Stimulated activated naive CD4-positive, alpha-beta T cell (primary cell): ENCODE measurements at places on chromosomes 2 and 18.
A peak's percentile ranks its signal among the peaks of the same experiment; 100 is the strongest.

DNA sequence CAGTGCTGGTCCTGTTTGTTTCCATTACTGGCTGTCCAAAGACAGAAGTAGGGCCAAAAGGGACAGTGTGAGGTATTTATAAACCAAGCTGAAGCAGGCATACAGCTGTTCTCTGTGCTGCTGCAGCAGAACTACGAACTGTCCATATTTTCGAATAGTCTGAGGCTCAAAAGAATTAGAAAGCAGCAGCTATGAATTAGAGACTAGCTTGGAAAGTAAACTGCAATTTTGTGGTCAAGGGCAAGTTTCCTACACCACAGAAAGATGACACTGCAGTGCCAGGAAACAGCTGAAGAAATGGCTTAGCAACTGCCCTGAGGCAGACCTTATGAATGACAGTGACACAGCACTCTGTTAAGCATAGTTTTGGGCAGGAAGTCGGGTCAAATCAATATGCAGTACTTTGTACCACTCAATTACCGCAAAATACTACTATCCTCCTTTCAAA is 125.3 kb downstream of the TMEM131 start:
- DNase-seq = no peak

GRCh38 chr2:11435036-11435435 is 30.9 kb downstream of the E2F6 start:
- no peak for DNase-seq

DNA sequence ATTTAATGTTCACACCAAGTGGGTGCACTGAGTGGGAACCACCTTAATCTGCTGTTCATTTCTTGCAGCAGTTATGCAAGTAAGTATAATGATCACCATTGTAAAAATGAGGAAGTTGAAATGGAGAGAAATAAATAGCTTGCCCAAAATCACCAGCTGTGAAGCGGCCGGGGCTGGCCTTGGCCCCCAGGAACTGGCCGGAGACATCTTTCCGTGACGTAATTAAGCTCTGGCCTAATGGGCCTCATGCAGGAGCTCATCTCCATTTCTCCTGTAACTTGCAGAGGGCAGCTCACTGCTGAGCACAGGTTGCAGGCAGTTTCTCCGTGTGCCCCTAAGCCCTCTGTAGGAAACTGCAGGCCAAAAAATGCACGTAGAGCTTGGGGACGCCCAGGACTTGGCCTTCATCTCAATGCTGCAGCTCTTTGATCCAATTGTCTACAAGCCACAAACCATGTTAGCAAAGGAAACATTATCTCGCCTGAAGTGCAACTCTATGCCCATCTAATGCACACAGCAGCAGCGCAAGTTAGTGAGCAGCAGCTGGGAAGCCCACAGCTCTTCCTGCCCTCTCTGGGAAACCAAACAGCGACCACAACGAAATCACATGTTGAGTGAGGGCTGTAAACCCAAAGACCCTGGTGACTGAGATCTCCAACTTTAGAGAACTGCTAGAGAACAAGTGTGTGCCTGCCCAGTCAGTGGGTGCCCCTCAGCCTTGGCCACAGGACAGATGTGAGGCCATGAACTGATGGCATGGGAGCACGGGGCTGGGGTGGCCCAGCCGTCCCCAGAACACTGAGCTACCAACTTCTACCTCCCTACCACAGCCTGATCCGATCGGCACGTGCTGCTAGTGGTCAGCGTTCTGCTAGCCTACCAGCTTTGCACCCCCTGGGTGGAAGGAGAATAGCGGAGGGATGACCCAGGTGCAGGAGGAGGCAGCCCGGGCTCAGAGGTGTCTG is 28.8 kb downstream of the APCDD1 start:
- no peak for DNase-seq

DNA sequence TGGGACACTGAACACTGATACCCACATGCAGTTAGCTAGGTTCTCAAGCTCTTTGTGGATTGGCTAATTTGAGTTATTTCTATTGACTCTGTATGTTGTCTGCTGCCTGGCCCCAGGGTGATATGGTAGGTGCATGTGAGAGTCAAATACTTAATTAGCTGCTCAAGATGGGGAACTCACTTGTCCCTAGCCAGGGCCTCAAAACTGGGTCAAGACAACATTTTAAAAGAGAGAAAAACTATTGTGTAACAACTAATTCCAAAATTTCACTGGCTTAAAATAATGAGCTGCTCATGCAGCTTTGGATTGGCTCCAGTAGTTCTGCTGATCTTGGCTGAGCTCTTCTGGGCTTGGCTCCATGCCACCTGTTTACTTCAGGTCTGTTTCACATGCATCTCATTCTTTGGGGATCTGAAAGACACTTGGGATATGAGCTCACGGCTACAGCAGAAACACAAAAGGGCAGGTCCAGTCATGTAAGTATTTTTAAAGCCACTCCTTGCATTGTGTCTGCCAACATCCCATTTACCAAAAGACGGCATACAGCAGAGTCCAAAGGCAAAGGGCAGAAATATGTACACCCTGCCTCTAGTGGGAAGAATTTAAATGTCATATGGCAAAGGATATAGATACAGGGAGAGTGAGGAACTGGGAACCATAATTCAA is 716.8 kb downstream of the SUCLG1 start:
- DNase-seq = no peak

- DNase-seq = no peak
These were observed at the start of gene LOXHD1 for GRCh38 chr18:46657115-46657955. LOXHD1 (minus strand) TSS chr18:46657220; CDS start chr18:46657033, 187 bp downstream.

- DNase-seq = peak; percentile 17
These were observed 133.4 kb downstream of the RTP5 start for GRCh38 chr2:242002944-242003343.

DNA sequence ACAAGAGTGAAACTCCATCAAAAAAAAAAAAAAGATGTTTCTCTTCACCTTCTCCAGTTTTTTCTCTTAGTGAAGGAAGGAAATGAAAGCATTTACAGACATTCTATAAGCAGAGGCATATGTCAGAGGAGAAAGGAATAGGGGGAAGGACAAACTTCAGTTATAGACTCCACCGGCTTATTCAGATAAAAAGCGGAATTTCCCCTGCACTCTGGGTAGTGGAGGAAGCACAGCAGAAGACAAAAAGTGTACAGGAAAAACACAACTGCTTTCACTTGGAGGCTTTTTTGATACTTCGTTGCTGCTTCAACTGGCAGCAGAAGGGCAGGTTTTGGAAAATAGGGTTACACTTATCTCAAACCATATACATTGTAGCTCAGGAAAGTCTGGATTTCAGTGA is 3.2 kb upstream of the MGAT4A start:
- peak; percentile 18 for DNase-seq

DNA sequence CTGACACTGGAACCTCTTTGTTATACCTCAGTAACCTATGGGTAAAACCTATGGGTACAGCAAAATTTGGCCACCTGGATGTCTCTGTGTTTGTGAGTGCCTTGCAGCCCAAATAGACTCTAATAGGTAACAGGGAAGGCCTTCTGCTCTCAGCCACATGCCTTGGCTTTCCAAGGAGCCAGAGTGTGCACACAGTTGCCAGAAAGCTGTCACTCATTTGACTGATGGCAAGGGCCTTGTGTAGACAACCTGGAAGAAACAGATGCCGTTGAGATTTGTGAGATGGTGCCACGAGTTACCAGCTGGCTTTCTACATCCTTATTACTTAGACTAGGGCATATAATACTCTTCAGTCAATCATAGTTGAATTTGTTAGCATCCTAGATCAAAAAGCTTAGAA is 90.1 kb upstream of the RAB12 start:
- DNase-seq = no peak

GRCh38 chr2:11967946-11968465 is 221.6 kb downstream of the LPIN1 start:
- no peak for DNase-seq

DNA sequence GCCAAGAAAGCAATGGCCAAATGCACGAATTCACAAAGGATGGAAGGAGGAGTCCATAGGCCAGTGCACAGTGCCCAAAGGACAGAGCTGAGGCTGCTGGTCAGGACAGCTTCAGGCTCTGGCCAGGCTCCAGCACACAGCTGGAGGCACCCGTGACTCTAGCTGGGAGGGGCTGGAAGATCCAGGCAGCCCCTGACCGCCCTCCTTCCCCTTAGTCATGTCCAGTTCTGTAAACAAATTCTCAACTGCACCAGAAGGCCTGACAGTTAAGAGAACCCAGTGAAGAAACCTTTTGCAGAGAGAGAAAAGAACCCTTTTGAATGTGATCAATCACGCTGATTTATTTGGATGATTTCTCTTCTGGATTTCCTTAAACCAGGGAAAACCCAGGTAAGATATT is 7.7 kb upstream of the YWHAQ start:
- DNase-seq = no peak

DNA sequence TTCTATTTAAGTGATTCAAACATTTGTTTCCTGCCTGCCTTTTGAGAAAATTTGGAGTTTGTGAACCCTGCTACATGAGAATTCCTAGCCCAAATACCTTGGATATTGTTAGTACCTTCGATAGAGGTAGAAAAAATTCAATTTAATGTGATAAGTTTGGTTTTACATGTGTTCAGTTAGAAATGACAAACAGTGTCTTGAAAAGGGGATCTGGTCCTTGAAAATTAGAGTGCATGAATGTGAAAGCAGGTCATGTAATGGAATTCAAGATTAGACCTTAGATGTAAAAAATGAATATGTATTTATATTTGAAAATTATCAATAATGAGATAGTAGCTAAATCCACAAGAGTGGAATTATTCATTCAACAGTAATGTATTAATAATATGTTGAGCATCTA is 70.5 kb downstream of the PIK3C3 start:
- no peak for DNase-seq

DNA sequence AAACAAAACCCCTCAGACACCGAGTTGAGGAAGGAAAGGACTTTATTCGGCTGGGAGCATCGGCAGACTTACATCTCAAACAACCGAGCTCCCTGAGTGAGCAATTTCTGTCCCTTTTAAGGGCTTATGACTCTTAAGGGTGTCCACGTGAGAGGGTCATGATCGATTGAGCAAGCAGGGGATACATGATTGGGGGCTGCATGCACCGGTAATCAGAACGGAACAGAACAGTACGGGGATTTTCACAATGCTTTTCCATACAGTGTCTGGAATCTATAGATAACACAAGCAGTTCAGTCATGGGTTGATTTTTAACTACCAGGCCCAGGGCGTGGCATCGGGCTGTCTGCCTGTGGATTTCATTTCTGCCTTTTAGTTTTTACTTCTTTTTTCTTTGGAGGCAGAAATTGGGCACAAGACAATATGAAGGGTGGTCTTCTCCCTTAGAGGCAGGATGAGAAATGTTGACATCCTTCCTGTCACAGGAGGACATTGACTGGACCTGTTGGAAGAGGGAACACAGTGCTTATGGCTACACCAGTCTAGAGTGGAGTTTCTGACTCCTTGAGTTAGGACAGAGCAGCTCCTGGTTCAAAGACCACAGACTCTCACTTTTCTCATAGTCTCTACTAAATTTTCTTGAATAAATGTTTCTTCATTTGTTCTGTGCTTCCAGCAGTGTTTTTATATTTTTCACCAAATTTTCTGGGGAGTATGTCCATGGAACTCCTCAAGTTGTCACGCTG is 35.8 kb downstream of the SPOPL start:
- no peak for DNase-seq

- no peak for DNase-seq
These were observed 98.0 kb upstream of the BZW1 start for GRCh38 chr2:200713704-200714064.

- no peak for DNase-seq
These were observed 35.6 kb downstream of the HDLBP start for GRCh38 chr2:241279828-241280227.

- DNase-seq = no peak
These were observed 48.2 kb upstream of the TMEM200C start for GRCh38 chr18:5943514-5943913.

GRCh38 chr18:79941473-79942119 is 9.9 kb downstream of the SLC66A2 start:
- no peak for DNase-seq

DNA sequence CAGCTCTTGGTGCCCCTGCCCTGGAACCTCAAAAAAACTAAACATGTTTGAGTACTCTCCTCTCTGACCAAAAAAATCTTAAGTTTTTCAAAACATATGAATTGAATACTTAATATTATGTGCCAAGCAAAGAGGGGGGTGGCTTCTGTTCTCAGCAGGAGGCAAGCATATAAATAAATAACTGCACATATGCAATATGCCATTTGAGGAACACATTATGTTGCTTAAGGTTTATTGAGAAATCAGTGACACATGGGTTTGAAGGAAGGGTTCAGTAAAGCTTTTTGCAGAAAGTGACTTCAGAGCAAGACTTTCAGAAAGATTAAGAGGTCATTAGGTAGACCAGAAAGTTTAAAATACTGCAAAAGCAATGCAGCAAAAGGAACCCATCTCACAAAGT is 429.2 kb downstream of the TDRD15 start:
- DNase-seq = no peak

- no peak for DNase-seq
These were observed 758.9 kb downstream of the DPP10 start for GRCh38 chr2:115201386-115201785.

DNA sequence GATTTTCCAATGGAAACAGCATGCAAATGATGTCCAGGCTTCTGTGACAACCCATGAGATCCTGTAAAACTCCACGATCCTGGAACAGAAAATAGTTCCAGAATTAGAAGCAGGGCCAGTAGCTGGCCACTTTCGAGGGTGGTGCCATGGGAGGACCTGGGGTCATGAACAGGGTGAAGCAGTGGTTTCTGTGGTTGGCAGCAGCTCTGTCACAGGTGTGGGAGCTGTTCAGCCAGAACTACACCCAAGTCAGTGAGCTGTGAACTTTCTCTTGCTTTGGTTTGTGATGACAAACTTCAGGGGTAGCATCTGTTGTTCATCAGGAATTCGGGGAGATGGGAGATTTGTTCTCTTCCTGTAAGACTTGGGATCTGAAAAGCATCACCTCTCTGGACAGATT is 314.4 kb upstream of the NT5C1B start:
- DNase-seq = no peak

GRCh38 chr2:190668892-190669291 is 20.0 kb downstream of the NAB1 start:
- DNase-seq = no peak
